ENCODE measurements at places on chromosomes 2 and 18.

- no peak for DNase-seq
These were observed 98.9 kb upstream of the EPAS1 start for GRCh38 chr2:46198164-46198883.

- no peak for DNase-seq
These were observed 40.1 kb upstream of the PTH2R start for GRCh38 chr2:208366215-208367127.

- DNase-seq, result no peak
These were observed 50.0 kb downstream of the INPP4A start for GRCh38 chr2:98494699-98495098.

GRCh38 chr2:162215162-162215561 is 28.1 kb downstream of the FAP start:
- DNase-seq, result no peak

DNA sequence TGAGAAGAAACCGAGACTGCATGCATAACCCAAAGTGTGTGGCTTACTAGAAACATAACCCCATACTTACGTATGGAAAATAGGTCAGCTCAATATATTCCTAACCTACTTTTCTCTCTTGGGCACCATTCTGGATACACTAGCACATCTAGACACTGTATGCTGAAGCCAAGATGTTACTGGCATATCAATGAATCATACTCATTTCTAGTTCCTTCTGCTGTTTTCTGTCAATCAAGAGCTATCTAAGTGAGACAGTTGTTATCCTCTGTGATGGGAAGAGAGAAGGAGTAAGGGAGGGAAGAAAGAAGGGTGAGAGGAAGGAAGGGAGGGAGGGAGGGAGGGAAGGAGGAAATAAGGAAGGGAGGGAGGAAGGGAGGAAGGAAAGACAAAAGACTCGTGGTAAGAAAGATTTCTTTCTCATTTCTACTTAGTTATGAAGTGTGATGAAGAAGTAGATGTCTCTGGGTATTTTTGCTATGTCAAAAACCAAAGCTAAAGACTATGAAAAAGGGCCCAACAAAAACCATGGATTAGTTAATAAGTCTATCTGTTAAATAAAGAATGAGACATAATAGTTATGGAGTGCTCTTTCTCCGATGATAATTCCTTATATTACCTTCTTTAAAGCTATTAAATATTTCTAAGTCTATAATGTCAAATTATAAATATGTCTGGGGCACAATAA is 248.4 kb downstream of the ZNF521 start:
- no peak for DNase-seq

GRCh38 chr2:196610796-196611195 is 28.7 kb upstream of the CCDC150 start:
- no peak for DNase-seq

DNA sequence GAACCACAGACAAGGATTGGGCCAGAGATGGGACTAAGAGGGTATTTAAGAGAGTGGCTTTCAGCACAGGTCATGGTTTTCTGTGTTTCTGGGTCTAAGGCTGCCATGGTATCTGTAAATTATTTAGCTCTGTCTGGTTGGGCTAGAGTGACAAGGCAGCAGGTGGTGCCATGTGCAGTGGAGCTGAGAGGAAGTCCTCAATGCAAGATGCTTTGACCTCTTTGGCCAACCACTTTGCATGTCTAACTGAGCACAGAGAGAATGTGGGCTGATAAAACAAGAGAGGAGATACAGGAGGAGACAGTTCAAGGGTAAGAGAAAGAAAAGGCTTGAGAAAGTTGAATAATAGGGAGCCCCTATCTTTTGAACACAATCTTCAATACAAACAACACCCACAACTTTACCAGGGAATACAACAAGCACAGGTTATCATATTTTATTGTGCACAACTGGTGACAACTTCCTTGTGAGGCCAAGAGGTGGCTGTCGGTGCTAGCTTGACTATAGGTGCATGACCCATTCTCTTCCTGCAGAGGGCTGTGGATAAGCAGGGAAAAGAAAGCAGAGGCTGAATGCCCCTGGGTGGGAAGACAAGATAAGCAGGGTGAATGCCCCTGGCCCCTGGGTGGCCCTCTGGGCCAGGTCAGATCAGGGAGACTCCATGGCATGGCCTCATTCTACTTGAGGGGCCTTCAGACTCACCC is 12.3 kb downstream of the FLACC1 start:
- DNase-seq, result no peak

GRCh38 chr18:46909497-46909896 is 7.8 kb downstream of the PIAS2 start:
- DNase-seq, result no peak

- no peak for DNase-seq
These were observed 13.1 kb upstream of the CETN1 start for GRCh38 chr18:567122-567521.

DNA sequence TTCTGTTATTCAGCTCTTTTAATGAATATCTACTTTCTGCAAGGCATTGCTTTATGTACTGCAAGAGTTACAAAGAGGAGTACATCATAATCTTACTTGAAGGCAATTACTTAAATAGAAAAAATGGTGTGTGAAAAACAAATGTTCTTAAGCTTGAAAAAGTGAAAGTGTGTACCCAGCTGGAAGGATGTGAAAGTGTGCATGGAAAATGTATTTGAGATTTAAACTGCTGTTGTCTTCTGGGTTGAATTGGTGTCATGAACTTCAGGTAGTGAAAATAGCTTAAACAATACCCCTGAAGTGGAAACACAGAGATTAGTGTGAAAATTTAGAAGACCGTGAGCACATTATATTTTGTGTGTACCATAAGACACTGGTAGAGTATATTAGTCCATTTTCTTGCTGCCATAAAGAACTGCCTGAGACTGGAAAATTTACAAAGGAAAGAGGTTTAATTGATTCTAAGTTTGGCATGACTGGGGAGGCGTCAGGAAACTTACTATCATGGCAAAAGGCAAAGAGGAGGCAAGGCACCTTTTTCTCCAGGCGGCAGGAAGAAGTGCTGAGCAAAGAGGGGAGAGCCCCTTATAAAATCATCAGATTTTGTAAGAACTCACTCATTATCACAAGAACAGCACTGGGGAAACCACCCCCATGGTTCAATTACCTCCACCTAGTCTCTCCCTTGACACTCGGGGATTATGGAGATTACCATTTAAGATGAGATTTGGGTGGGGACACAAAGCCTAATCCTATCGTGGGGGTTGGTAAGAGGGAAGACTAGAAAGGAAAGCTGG is 38.8 kb downstream of the SCN2A start:
- DNase-seq, result no peak

GRCh38 chr18:55584201-55584600 is 3.8 kb downstream of the TCF4 start:
- no peak for DNase-seq

- no peak for DNase-seq
These were observed at the start of gene CFAP65 for GRCh38 chr2:219041252-219041651. CFAP65 (minus strand) TSS chr2:219041516; CDS start chr2:219039048, 2,468 bp downstream.

GRCh38 chr2:16139663-16140615 is 199.6 kb downstream of the MYCN start:
- no peak for DNase-seq

DNA sequence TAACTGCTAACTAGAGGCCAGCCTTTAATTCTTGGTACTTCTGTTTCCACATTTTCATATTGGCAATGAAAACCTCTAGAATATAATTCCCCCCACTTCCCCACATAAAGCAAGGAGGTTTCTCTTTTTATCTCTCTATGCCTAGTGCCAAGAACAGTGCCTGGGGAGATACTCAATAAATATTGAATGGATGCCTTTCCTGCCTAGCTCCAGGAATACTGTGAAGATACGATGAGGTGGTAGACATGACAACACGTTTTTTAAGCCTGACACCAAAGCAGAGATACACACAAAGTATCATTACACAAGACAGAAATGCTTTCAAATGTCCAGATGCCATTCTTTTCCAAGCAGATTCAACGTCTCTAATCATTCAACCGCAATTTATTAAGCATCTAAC is 535.5 kb downstream of the XIRP2 start:
- DNase-seq, result no peak
